ENCODE measurements at places on chromosomes 6 and 20.

- DNase-seq, result no peak
Observed at GRCh38 chr6:18861204-18861603, 474.1 kb downstream of the RNF144B start.

DNA sequence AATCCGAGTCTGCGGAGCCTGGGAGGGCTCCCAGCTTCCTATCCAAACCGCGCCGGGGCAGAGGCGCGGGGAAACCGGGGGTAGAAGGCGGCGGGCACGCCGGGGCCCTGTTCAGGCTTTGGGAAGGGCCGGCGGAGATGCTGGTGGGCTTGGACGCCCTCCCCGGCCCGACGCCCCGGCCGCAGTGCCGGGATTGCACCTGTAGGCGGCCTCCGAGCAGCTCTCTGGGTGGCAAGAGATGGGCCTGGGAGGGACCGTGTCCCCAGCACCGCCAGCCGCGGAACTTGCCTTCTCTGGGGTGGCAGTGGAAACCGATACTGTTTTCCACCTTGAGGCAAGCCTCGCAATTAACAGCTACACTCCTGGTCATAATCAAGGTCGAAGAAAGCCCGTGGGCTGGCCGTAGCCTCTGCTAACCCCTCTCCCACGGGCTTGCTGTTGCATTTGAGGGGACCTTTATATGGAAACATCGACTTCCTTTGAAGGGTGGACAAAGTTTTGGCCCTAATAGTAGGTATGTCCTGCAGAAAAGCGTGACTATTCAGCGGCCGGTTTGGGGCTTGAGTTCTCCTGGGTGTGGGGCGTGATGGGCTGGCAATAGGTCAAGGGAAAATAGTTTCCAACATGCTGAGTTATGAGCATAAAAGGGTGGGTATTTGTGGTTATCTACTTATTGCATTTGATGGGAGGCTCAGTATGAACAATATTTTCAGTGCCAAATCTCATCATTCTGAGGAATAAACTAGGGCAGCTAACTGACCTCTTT, 1.1 kb upstream of the JAG1 start:
- no peak for DNase-seq

DNA sequence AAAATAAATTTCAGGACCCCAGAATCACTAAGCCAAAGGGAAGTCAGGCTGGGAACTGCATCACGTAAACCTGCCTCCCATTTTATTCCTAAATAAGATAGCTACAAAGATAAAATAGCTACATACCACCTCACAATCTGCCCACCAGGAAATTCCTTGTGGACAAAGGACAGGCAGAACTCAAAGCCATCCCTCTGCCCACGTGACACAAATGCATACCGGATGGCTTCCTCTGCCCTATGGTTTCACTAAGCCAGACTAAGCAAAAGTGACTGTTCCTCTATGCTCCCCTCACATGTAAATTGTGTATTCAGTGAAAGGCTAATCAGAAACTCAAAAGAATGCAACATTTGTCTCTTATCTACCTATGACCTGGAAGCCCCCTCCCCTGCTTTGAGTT, 15.0 kb downstream of the MBOAT1 start:
- no peak for DNase-seq

- DNase-seq, result no peak
Observed at GRCh38 chr20:6882561-6883291, 115.2 kb downstream of the BMP2 start.

DNA sequence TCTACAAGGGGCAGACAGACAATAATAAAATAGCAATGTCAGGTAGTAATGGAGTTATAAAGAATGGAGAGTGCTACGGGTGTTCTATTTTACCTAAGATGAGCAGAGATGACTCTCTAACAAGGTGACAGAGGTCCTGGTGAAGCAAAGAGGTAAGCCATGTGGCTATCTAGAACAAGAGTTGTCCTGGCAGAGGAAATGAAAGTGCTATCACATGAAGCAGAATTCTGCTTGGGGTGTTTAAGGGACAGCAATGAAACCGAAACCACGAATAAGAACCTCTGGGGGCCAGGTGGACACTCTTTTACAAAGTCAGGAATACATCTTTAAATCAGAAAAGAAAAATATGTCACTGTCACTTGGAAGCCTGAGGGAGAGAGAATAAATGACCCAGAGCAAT, 37.9 kb upstream of the IRAK1BP1 start:
- no peak for DNase-seq

GRCh38 chr6:9435281-9435680, 979.6 kb downstream of the TFAP2A start:
- DNase-seq, result no peak

DNA sequence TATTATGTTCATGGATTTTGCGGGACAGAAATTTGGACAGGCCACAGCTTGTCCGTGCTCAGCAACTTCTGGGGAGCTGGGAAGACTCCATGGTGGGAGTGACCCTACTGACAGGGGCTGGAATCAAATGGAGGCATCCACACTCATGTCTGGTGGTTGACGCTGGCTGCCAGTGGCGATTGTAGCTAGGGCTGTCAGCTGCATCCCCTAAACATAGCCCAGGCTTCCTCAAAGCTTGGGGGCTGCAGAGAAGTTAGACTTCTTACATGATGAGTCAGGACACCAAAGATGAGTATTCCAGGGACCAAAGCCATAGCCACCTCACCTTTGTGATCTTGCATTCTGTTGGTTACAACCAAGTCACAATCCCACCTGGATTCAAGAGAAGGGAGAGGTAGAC, 18.4 kb upstream of the FAM50B start:
- DNase-seq, result no peak

DNA sequence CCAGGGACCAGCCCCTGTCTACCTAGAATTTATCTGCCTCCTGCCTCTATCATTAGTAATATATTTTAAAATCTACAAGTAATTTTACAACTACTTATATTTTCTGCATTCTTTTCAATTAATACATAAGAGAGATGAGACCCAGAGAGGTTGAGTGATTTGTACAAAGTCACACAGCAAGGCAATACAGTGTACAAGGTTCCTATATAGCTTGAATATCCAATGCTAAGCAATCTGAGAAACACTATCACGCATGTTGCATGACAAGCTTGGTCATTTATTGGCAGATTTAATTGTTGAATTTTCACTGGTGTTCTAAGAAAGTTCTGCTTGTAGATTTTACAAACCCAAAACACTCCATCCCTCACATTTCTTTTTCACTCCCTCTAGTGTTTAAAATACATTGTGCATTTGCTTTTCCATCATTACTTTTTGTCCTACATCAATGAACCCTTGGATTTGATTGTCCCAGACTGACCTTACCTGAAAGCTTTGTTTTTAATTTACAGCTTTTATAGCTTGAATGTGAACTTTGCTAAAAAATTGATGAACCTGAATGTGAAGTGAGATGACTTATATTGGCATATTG, 520.9 kb upstream of the CITED2 start:
- DNase-seq, result no peak

- DNase-seq, result no peak
Observed at GRCh38 chr20:43388268-43389002, 69.3 kb upstream of the SRSF6 start.

DNA sequence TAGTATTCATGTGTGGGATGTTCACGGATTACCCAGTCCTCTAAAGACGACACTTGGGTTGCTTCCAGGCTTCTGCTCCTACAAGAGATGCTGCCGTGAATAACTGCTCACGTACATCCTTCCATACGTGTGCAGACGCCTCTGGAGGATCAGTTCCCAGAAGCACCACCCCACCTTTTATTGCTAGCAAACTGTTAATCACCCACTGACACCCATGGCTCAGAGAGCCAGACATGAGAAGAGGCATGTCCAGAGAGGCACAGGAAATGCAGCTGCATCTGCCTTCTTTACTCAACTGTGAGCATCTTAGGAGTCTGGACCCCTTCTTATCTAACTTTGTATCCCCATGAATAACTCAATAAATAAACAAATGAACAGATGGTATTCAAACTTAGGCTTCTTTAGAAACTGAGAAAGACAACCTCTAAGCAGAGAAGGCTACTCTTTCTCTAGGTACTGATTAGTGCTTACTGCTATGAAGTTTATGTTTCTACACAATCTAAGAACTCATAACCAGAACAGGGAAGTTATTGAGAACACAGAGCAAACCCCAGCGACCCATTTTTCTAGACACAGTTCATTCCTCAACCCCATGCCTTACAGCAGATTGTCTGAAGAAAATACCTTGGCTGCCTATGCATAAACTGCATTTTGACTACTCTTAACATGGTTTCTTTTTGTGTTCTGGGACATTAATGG, 228.7 kb upstream of the RREB1 start:
- DNase-seq, result no peak

GRCh38 chr20:35010405-35011192, 54.9 kb downstream of the MYH7B start:
- DNase-seq, result no peak

DNA sequence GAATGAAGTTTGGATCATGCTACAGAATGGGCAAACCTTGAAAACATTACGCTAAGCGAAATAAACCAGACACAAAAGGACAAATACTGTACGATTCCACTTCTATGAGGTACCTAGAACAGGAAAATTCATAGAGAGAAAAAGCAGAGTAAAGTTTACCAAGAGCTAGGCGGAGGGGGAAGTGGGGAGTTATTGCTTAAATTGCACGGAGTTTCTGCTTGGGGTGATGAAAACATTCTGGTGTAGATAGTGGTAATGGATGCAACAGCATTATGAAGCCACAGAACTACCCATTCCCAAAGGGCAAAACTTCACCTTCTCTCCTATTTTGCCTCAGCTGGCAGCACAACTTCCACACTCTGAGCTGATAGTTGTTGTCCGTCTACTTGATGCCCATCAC, 6.4 kb upstream of the PDYN start:
- DNase-seq, result no peak

DNA sequence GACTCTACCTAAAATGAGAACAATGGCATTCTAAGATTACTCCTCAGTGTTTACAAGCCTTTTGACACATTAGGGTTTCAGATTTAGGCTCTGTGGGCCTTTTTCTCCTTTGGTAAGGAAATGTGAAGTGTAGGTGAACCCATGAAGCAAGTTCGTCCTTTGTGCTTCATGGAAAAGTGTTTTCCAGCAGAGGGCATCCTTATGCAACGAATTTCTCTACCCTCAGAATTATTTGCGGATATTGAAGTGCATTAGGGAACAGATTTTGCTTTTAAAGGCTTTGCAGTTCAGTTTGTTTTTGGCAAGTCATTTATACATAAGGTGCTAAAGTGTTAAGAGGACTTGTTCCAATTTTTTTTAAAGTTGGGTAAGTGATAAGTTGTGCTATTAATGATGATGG, 55.7 kb upstream of the FERMT1 start:
- no peak for DNase-seq

DNA sequence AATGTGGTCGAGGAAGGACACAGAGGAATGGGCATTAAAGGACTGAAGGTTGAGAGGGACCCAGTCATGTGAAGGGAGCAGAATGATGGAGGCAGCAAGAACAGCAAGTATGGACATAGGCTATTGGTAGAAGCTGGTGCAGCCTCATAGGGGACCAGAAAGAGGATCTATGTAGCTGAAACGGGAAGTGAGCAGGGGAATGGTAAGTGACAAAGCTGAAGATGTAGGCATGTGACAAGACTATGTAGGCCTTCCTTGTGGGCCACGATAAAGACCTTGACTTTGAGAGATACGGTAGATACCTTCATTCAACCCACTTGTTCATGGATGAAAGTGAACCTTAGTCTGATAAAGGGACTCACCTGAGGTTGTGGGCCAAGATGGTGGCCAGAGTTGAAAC, 3.5 kb downstream of the CTNNBL1 start:
- DNase-seq, result no peak

DNA sequence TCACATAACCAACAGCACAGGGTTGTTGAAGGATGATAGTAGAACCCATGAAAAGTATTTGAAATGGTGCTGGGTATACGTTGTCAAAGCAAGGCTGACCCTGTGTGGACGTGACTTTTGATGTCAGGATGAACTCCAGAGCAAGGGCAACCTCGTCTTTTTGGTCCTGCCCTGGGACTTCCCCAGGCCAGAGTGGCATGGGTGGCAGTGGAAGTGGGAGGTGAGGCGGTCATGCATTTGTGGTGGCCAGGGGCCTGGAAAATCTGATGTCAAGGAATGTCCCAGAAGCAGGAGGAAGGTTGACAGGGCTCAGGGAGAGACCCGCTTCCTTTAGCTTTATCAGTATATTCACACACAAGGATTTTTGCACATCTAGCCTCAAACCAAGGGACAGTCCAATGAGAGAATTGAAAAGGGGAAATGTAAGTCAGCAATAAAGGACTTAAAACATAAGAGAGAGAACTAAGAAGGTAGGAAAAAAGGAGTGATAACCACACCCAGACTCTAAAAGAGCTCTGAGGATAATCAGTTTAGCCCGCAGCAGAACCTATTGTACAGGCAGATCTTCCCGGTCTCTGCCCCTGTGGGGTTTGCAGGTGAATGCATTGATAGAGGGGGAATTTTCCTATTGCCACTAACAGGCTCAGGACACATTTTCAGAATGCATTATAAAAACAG, 98.8 kb upstream of the HDGFL1 start:
- DNase-seq, result no peak

All from cortex of kidney (tissue), 1 donor.